ENCODE measurements at places on chromosomes 5 and 9. TPM values are rescaled to one million over a fixed set of nuclear protein-coding genes. Genes with fewer than 3 reads are reported as not detected.

- no peak for DNase-seq
Measured at GRCh38 chr9:114525513-114525912, 20.2 kb upstream of the WHRN start.

DNA sequence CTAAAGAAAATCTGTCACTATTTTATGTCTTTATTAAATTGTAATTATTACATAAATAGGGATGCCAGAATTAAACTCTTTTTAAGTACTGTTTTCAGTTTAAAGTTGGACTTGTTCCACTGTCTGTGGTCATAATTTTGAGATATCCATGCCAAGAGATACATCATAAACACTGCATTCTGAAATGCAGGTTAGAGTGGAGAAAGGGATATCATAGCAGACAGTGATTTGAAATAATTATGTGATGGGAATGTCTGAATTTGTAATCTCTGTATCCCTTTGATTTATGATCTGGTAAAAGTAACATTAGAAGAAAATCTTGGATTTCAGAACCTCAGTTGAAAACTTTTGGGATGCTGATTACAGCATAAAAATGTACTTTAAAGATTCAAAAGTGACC, 222.1 kb downstream of the GOLPH3 start:
- no peak for DNase-seq

- DNase-seq, result no peak
Measured at GRCh38 chr9:121107881-121108280, 33.1 kb downstream of the CNTRL start.

GRCh38 chr5:10367579-10367978, 14.1 kb downstream of the MARCHF6 start:
- DNase-seq, result no peak

- DNase-seq, result no peak
Measured at GRCh38 chr5:126413856-126414255, 9.4 kb upstream of the GRAMD2B start.

DNA sequence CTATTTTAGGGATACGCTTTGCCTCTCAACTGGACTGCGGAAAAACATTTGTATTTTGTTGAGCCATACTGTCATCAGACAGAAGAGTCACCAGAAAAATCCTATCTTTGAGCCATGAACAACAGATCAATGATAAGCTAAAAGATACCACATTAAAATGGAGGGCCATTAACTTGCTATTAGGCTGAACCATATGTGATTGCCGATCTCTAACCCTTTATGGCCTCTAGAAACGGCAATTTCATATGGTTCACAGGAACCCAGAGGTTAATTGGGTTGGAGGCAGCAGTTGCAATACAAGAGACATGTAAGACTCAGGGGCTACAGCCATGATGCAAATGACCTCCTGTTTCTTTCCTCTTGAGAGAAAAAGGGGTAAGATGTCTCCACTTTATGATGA, 69.8 kb downstream of the MYO10 start:
- DNase-seq, result no peak

GRCh38 chr9:84620338-84620737, 49.2 kb upstream of the NTRK2 start:
- DNase-seq, result no peak

DNA sequence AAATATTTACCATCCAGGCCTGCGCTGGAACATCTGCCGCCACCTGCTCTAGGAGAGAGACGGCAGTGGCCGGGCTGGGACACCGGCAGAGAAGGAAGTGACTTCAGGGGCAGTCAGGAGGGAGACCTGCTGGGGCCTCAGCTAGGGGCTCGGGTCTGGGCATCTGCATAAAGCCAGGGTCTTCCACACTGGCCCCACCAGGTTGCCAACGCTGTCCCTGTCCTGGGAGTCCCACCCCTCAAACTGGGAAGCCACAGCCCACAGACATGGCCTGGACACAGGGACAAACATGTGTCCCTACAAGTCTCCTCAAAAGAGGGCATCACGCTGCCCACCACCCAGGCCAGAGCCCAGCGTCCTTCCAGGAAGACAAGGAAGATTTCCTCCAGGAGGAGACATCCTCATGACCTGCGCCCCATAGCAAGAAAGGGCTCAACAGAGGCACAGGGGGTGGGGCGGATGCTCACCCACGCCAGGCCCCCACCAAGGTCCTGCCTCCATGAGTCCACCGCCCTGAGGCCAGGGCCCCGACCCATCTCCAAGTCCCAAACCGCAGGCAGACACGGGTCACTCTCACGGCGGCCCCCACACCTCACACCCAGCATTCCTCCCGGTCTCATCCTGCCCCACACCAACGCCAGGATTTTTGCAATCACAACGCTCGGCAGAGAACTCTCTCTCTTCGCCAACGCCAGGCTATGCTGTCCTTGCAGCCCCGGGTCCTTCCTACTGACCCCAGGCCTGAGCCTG, 9.0 kb downstream of the VAV2 start:
- no peak for DNase-seq

DNA sequence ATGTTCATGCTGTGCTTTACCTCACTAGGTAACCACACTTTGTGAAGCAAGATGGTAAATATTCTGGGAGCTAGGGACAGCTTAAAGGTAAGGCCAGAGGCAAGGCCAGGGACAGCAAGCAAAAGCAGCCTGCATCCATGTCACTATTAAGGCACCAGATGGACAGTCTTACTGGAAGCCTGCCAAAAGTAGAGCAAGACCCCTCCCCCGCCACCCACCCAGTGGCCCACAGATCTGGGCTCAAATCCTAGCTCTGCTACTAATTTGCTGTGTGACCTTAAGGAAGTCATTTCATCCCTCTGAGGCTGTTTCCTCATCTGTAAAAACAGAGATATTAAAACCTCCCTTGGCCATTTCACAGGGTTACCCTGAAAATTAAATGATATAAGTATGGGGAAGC, 13.2 kb upstream of the ERMP1 start:
- no peak for DNase-seq

GRCh38 chr9:129572517-129572916, 48.4 kb downstream of the C9orf50 start:
- no peak for DNase-seq

OGN gene
- not detected for total RNA-seq

C9 gene
- not detected for total RNA-seq

KCNMB1 gene
- 0.44 TPM for total RNA-seq

SLC25A2 gene
- 0.11 TPM for total RNA-seq
